ENCODE measurements at places on chromosomes 2 and 18.

DNA sequence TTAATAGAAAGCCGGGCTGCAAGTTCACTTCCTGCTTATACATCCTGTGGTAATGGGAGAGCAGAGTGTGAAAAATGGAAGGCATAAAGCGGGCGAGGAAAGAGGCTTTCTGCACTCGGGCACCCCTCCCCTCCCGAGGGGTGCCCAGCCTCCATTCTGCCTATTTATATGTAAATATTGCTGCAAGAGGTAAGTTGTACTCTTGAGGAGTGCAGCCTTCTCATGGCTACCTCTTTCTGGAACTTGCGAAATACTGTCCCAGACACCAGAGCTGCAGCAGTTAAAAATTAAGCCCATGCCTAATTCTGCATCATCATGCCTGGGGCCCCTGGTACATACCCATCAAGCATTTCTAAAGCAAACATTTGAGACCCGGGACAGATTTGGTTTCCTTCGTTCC is 156.0 kb downstream of the GBX2 start:
- no peak for DNase-seq

DNA sequence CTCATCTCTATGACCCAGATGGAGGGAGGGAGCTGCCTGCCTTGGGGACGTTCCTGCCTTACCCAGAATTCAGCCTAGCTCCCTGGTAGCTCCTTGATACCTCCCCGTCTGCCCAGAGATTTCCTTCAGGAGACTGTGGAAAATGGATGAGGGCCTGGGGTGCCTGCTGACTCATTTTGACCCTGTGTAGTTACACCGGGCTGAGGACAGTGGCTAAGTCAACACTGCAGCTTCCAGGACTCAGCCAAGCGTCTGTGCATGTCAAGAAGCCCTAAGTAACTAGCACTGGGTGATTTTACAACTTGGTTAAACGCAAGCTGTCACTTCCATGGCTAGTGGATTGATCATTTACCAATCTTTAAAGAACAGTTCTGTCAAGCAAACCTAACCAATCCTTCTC is 23.3 kb upstream of the EPAS1 start:
- no peak for DNase-seq

DNA sequence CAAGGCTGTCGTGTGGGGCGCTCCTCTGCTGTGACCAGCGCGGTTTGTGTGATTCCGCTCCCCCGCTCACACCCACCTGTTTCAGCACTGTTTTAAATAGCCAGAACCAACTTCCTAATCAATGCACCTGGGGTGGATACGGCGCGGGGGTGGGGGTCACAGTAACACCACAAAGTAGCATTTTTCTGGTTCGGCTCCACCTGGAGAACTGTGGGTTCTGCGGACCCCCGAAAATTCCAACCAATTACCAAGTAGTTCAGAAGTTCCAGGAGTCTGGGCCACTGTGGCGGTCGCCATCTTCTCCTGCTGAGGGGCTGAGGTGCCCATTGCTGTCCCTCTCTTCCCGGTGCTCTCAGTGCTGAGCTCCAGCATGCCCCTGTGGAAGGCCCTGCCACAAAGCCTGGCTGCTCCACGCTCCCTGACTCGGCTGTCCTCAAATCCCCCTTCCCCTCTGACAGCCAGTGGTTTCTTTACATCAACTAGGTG is 79.4 kb downstream of the GFPT1 start:
- no peak for DNase-seq

DNA sequence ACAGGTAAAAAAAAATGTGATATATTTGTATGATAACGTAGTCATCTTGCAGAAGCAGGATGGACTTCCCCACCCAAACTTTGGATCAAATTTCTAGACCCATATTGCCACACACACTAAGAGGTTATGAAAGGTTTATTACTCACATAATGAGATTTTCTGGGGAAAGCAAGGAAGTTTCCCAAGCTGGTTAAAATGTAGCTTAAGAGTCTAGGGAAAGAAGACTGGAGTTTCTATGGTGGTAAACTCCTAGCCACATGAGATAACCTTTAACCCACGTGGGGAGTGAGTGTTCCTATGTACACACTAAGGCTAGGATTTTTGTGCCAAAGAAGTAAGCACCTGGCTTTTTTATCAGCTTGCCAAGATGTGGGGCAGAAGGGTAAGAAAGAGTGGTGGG is 335.7 kb upstream of the UBE2E3 start:
- DNase-seq, result no peak

GRCh38 chr2:70613521-70613920 is 59.9 kb upstream of the TGFA start:
- DNase-seq, result no peak

DNA sequence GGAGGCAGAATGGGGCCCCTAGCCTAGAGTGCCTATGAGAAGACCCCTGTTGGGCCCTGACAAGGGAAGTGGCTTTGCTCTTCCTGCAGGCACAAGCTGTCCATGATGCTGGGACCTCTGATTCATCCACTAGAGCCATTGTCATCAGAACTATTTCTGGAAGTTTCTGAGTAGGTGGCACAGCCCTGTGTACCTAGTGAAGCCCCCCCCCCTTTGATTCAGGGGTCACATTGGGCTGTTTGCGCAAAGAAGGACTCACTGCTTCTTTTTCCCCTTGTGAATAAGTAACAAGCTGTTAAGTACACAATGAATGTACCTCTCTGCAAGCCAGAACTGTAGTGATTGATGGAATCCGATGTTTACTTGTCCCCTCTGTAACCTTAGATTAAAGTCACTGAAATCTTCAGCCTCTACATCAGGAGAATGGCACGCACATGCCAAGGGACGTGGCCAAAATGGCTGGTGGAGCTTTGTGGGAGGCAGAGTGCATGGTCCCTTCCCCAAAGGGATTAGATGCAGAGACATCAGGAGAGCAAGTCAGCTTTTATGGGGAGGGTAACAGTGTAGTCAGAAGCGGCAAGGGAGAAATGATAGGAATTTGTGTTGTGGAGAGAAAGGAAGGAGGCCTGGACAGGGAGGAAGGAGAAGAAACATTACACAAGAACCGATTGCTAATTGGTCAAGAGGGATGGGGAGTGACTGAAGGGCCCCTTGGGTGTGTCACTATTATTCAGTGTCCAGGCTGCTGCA is 267.6 kb upstream of the RAB12 start:
- no peak for DNase-seq

DNA sequence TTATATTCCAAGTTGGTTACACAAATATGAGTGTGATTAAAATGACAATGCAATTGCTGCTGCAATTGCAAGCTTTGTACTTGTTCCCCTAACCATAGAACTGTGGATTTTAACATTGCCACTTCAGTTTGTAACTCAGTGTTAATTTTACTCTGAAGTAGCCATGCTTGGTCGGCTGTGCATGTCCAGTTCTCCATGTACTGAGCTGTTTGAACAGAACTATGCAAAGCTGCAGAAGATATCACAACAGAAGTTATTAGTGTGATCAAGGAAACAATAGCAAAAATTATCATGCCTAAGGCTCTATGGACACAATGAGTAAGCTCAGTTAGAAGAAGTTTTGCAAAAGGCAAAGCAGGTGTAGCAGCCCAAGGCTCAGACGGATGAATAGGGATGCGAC is 45.3 kb downstream of the CXCR4 start:
- no peak for DNase-seq

DNA sequence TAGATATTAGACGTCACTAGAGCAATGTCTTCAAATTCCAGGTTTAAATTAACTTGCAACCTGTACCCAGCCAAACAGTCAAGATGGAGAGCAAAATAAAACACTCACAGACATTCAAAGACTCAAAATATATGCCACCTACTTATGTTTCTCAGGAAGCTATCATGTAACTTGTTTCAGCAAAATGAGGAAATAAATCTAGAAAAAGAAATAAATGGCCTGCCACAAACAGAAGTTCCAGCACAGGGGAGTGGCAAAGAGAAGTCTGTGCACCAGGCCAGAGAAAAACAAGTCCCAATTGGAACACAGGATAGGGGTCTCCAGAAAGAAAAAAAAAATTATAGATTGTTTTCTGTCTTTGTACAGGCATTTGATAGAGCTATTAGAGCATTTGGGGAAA is 96.7 kb downstream of the LRP2 start:
- DNase-seq, result no peak

DNA sequence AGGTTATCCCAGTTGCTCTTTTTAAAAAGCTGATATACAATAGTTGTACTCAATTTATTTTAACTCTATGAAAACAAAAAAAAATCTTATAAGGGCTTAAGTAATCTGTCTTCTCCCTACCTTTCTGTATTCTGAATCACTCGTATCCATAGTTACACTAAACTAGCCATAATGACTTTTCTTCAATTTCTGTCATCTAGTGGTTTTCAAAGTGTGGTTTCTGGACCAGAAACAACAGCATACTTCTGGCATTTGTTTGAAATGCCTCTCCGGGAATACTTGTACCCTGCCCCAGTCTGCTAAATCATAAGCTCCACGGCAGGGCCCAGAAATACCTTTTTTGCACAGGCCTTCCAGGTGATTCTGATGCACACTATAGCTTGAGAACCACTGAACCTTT is 253.6 kb downstream of the LRRTM4 start:
- DNase-seq, result no peak

DNA sequence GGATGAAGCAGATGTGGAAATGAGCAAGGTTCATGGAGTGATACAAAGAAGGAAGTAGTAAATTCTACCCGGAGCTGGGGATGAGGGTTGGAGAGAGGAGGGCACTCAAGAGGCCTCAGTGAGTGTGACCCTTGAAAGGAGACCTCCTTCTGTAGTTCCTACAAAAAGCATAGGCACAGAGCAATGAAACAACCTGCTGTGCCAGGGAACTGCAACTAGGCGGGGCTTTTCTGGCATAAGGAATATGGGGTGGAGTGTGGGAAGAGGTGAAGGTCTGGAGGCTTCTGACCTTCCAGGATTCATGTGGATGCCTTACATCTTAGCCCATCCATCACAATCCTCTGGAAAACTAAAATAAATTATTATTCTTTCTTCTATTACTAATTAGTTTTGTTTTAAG is 25.5 kb upstream of the PGAP1 start:
- DNase-seq, result no peak

DNA sequence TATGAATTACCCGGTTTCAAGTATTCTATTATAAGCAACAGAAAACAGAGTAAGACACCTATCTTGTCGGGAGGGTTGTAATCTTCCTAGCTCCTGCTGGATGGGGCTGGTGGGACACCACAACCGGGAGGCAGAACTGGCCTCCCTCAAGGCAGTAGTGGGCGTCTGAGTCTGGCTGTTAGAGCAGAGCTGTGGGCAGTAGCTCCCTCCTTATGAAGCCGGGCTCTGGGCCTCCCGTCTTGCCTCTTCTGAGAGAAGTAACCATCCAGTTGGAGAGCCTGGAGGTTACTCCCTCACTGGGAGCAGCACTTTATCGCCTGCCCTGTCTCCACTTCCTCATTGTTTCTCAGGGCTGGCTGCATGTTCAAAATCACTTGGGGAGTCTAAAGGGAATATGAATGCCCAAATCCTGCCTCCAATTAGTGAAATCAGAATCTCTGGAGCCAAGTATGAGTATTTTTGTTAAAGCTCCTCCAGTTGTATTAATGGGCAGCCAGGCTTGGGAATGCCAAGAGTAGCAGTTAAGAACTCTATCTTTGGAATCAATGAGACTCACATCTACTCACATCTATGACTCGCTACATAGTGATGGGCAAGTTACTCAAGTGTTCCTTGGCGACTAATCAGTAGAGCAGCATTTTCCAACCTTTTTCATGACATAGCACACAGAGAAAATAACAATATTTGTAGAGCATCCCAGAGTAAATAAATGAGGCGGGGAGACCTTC is 27.3 kb upstream of the NRP2 start:
- no peak for DNase-seq

DNA sequence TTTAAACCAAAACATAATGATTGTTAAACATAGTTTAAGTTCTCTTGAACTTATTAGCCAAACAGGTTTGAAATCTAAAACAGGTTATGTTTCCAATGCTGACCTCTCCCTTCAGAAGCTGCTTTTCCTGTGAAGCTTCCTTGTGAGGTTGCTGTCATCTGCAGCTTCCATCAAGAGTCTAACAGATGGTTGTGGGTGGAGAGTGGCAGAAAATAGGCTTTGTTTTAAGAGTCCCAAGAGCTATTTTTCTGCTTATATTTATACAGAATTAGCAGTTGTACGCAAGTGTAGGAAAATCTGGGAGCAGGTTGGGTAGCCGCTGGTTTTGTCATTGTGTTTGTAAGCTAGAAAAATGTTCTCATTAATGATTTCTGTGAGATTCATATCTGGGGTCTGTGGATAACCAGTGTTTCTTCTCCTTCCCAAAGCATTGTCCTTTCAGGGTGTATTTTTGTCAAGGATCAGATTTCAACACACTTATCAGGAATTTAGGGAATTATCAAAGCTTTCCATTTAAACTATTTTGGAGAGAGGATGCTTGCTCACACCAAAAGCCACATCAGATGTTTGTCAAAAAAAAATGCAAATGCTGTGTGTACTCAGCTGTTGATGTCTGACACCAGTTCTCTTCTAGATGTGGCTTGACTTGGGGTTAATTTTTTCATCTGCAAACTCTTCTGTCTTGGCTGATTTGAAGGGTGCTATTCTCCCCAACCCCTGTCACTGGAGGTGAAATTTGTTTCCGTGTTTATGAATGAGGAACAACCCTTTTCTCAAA is 78.1 kb upstream of the KIF5C start:
- no peak for DNase-seq

DNA sequence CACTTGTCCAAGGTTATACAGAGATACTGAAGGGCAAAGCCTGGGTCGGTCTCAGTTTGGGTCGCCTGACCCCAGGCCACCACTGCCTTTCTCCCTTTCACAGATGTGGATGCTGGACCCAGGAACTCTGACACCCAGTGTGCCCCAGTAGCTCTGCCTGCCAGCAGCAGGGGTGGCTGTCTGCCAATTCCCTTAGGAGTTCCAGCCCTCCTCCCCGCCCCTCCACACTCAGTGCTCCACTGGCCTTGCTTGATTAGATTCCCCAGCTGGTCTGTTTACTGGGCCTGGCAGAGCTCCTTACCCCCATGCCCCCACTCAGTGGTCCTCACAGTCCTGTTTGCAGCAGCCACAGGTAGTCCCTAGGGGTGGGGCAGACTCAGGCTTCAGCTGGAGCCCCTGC is 75.5 kb downstream of the NPAS2 start:
- no peak for DNase-seq

DNA sequence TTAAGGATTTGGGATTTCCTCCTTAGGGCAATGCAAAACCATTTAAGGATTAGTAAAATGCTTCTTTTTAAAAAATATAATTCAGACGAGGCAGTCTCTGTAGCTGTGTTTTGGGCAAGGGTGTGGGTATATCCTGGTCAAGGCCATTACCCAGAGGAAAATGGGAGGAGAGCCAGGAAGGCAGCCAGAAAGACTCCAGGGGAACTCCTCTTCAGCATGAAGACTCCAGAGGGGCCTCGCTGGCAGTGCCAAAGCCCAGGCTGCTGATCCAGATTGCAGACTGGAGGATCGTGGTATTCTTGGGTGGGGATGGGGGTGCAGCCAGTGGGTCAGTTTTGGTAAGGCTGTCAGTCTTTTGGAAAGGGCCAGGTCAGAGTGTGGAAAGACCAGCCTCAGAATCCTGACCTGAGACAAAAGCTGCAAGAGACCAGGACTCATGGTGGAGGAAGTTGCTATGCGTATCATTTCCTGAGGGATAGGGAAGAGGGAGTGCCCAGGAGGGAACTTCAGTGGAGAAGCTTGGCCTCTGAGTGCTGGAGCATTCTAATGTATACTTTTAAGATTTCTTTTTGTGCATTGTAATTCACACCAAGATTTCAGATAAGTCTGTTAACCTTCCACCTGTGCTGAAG is 20.9 kb upstream of the RAB11FIP5 start:
- no peak for DNase-seq

GRCh38 chr18:8314124-8314523 is 295.1 kb upstream of the RAB12 start:
- DNase-seq, result no peak

Data from stimulated activated CD4-positive, alpha-beta T cell treated with anti-CD3 and anti-CD28 coated beads, TNF-alpha, amount 100 ng/mL, for 24 hours (primary cell).